ENCODE measurements at places on chromosomes 4 and X. TPM values are rescaled to one million over a fixed set of nuclear protein-coding genes. Genes with fewer than 3 reads are reported as not detected.
A peak's percentile ranks its signal among the peaks of the same experiment; 100 is the strongest.

GRCh38 chr4:10333942-10334341 lies 123.3 kb downstream of the ZNF518B start:
- DNase-seq = peak; percentile 36

DNA sequence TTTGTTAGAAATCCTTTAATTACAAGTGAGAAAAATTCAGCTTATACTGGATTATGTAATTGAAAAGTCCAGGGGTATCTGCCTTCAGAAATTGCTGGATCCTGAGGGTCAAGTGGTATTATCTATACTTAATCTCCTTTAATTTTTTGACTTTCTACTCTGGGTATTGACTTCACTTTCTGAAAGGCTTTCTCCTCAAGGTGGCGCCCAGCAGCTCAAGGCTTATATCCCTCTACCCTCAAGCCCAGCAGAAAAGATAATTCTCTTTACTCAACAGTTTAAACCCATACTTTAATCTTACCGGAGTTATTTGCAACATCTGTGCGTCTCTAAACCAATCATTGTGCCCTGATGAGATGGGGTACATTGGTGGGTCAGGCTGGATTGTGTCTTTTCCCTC lies 129.5 kb downstream of the LARP7 start:
- DNase-seq = peak; percentile 17

DNA sequence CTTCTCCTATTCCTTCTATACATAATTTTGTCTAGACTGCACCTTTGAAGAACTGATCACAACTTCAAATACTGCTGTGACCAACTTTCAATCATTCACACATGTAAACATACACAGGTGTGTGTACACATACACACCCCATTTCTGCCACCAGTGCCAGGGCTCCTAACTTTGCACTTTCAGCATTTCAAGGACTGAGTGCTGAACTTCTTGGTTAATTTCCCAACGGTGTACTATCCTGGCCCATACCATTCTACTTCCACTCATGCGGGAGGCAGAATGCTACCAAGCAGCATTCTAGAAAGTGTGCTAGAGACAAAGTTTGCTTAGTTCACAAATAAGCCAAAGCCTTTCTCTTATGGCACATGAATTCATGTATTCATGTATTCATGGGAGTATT lies 51.2 kb downstream of the RPGR start:
- no peak for DNase-seq

GRCh38 chr4:79574741-79575451 lies 166.9 kb upstream of the GK2 start:
- DNase-seq = no peak

GRCh38 chr4:6390356-6390755 lies 82.1 kb downstream of the PPP2R2C start:
- DNase-seq = no peak

The EDA gene
- total RNA-seq = 0.30 TPM

The DCAF4L1 gene
- total RNA-seq = not detected

DNA sequence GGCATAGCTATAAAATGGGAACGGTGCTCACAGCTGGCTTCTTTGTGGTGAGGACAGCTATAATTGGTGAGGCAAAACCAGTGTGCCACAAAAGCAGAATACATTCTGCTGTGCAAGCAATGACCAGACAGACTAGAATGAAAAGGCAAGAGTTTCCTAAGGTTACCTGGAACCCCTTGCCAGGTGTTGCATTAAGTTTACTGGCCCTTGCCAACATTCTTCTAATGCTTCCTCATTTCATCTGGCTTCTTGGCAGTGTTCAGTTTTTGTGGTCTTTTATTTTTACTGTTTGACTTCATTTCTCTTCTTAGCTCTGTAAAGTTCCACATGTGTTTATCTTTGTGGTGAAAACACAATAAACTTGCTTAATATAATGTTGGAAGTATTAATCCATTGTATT lies 131.4 kb downstream of the PTTG2 start:
- DNase-seq = peak; percentile 72

DNA sequence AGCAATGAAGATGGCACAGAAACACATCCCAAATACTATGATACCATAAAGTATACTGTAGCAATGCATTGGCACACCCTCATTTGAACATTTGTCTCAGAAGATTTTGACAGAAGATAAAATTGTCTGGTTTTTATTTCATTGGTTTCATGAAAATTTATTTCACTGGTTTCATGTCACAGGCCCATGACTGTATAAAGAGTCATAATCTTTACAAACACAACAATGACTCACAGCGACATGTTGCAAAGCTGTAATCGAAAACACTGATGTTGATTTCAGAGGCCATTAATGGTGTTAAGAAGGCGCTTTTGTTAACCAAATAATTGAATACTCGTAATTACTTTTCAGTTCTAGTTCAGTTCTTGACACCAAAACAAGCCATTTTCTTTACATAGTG lies 8.1 kb upstream of the DTHD1 start:
- no peak for DNase-seq

- no peak for DNase-seq
Measured at GRCh38 chrX:12872741-12873140, 5.9 kb downstream of the TLR7 start.

The CSN1S1 gene
- not detected for total RNA-seq

GRCh38 chr4:41061482-41062185 lies 152.7 kb downstream of the APBB2 start:
- DNase-seq = peak; percentile 46

The TMEM154 gene
- 8.1 TPM for total RNA-seq

The CRMP1 gene
- not detected for total RNA-seq

GRCh38 chrX:78133238-78133960 lies 6.1 kb downstream of the TAF9B start:
- DNase-seq = no peak

DNA sequence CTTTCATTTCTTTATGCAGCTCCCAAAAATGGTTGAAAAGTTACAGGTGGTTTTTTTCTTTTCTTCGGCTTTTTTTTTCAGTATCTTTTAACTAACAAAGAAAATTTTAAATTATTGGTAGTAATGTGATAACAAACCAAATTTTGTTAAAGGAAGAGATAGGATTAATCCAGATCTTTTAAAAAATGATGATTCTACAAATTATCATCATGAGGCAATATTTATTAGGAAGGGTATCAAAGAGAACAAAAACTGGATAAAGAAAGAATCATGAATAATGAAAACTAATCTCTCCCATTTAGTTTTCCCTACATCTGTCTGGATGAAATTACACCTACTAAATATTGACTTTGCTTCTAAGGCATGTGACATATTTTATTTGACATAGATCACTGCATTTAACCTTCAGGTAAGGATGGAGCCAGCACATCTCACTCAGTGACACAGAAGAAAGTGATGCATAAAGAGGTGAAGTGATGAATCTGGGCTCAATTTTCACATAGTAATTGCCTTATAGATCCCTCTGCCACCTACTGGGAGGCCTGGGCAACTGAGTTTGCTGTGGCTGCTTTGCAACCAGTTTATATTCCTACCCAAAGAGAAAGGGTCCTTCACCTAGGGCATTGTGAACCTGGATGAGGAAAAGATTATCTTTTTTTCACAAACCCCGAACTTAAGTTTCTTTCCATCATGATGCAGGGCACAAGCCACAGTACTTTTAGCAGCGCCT lies 155.6 kb downstream of the HNRNPD start:
- DNase-seq = no peak

The PARM1 gene
- 0.22 TPM for total RNA-seq

The SYNPO2 gene
- total RNA-seq = 0.69 TPM

- no peak for DNase-seq
Measured at GRCh38 chr4:24625091-24625490, 40.7 kb upstream of the DHX15 start.

- no peak for DNase-seq
Measured at GRCh38 chrX:17435476-17435875, 60.5 kb downstream of the NHS start.

DNA sequence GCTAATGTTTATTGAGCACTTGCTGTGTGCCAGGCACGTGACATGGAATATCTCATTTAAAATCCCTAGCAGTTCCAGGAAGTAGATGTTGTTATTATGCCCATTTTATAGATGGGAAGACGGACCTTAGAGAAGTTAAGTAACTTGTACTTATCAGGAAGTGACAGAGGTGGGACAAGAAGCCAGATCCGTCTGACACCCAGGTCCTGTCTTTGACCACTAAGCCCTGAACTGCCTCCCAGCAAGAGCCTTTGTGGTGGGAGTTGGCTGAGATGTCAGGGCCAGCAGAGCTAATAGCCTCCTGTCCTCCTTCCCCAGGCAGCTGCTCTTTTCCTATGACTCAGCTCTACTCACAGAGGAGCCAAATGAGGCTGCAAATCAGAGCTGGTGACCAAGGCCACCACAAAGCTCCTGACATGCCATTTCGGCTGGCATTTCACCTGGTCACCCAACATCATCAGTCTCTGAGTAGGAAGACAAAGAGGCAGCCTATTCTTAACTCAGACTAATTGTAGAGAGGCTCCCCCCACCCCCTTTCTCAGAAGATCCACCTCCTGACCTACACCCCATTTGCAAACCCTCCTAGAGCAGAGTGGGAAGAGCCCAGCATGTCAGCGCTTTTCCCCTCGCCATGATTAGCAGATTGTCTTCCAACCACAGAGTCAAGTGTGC lies 175.1 kb upstream of the KIT start:
- peak; percentile 87 for DNase-seq

GRCh38 chr4:126431049-126431448 lies 1116.3 kb downstream of the FAT4 start:
- DNase-seq = no peak

The THAP6 gene
- 6.3 TPM for total RNA-seq

DNA sequence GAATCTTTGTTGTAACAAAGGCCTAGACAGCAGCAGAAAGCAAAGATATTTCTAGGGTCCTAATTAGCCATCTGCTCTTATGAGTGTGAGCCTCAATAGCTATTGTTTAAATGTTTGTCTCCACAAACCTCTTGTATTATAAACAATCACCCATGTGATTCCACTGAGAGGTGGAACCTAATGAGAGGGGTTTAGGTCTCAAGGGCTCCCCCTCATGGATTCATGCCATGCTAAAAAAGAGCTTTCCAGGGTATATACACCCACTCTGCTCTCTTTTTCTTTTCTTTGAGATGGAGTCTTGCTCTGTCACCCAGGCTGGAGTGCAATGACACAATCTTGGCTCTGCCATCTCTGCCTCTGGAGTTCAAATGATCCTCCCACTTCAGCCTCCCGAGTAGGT lies 42.1 kb downstream of the TRIM61 start:
- DNase-seq = peak; percentile 50

The BEX5 gene
- total RNA-seq = 1.4 TPM

The UGT2A2 gene
- not detected for total RNA-seq

GRCh38 chr4:81509822-81510221 lies 38.1 kb upstream of the RASGEF1B start:
- no peak for DNase-seq

DNA sequence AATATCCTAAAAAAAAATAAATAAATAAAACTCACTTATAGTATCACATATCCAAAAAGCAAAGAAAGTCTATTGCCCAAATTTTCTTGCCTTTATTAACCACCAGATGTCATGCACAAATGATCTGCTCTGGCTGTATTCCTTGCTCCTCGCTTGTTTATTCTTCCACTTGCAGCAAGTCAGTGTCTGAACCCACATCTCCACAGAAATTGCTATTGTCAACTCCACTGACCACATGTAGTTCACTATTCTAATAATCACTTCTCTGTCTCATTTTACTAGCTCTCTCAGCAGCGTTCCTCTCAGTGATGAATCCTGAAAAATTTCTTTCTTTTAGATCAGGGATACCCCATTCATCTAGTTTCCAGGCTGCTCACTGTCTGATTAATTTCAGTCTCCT lies 29.3 kb upstream of the CXXC4 start:
- DNase-seq = no peak

The KLF8 gene
- not detected for total RNA-seq

DNA sequence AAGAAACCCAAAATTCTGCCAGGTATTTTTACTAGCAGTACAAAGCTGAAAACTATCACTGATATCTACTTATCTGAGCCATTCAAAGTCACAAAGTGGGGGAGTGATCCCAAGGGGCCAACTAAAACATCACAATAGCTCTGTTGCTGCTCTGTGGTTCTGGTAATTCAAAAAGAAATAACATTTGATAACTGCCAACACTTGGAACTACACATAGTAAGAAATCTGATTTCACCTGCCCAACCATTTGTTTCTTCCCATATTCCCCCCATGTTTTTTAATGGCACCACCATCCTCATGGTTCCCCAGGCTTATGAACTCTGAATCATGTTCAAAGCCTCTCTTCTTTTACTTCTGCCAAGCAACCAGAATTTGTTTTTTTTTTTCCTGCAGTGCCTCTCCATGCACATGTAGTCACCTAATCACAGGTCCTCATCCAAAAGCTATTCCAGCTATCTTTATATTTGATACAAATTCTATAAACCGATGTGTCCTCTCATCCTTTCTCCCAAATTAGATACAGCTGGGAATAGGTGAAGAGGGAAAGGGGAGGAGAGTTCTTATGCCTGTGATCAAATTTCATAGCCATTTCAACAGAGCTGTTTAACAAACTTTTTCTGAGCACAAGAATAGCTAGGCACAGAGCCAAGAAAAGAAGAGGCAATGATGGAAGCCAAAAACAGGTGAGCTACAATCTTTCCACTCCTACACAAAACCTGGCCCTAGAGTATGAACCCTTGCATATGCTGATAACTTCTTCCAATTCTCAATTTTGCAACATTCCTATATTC lies 7.7 kb downstream of the AMMECR1 start:
- peak; percentile 34 for DNase-seq

DNA sequence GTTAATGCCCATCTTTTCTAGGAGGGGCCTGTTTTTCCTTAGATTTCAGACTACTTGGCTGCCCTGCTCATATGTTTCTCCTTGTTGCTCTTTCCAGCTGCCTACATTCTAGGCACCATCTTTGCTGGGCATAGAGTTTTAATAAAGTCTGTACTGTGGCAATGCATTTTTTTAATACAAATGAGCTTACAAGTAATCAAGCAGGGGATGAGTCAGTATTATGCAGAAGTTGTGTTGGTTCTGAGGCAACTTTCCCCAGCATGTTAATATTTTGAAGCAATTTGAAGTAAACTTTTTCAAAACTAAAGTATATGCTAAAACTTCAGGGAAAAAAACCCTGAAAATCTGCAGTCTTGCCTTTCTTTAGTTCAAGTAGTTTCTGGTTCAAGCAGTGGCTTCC lies 372.0 kb upstream of the GATB start:
- no peak for DNase-seq

DNA sequence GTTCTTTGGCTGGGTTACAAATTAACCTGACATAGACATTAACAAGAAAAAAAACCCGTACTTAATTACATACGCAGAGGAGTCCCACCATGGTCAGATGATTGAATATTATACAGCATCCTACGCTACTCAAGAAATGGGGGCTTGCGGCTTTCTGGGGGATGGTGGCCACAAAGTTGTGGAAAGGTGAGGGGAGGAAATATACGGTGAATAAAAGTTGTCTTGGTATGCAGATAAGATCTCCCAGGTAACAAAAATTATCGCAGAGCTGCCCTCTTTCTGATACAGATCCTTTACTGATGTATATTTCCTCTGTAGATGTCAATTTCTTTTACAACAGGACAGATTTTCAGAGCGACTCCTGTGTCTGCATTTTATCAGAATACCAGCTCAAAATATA lies 890 bp downstream of the DCAF16 start:
- DNase-seq = no peak

The CXCL9 gene
- not detected for total RNA-seq

GRCh38 chrX:71239781-71240180 lies 14.2 kb downstream of the ZMYM3 start:
- DNase-seq = no peak

All from M059J (cell line).